Sciatic nerve (tissue), 2 donors: ENCODE measurements at places on chromosomes 12 and 14. TPM values are rescaled to one million over a fixed set of nuclear protein-coding genes. Genes with fewer than 3 reads are reported as not detected.

DNA sequence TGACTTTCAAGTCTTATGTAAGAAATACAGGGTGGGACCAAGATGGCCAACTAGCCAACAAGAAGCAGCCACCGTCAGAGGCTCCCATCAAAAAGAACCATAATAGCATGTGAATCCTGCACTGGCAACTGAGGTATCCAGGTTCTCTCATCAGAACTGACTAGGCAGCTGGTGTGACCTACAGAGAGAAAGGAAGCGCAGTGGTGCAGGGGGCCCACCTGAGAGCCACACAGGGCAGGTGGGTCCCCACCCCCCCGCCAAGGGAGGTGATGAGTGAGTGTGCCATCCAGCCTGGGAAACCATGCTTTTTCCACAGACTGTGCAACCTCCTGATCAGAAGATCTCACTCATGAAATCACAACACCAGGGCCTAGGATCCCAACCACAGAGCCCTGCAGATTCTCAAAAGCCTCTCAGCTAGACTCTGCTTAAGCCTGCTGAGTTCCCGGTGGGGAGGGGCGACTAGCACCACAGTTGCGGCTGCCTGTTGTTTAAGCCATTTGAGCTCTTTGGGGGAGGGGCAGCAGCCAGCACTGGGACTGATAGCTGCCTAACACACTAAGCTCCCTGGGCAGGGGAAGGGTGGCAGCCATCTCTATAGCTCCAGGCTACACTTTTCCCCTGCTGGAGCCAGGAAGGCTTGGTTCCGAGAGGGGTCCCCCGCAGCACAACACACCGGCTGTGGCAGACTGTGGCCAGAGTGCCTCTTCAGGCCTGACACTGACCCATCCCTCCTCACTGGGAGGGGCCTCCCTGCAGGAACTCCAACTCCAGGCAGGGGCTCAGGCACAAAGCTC lies 75.3 kb downstream of the GARIN6 start:
- DNase-seq = no peak

GRCh38 chr12:94266796-94267536 lies 118.6 kb downstream of the PLXNC1 start:
- DNase-seq = no peak

DNA sequence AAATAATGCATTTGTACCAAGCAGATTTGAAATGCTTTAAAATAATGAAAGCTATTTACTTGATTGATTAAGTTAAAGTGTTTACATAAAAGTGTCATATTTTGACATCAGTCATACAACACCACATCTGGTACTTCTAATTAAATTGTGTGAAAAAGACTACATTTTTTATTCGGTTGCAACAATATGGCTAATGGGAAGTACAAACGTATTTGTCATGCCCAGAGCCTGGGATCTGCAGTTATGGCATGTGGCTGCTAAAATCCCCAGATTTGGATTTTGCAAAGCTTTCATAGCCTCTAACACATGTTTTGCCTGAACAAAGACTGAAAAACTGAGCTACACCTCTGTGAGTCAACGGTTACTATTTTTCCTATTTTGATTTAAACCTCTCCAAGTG lies 66.6 kb downstream of the LLPH start:
- DNase-seq = no peak

DNA sequence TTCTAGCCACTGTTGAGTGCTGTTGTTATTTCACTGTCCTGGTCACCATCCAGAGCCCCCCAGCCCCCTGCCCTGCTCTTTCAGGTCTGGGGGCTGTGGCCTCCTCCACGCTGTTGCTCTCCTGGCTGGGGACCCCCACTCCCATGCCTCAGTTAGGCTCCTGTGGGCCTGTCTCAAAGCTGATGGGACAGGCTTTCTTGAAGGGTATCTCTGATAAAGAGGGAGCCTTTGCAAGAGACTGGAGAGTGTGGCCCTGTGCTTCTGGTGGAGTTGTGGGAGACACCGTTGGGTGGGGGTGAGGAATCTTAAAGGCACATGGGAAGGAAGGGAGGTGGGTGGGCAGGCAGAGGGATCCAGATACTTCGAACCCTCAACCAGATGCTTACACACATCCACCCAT lies 12.2 kb upstream of the KRT86 start:
- DNase-seq = no peak

DNA sequence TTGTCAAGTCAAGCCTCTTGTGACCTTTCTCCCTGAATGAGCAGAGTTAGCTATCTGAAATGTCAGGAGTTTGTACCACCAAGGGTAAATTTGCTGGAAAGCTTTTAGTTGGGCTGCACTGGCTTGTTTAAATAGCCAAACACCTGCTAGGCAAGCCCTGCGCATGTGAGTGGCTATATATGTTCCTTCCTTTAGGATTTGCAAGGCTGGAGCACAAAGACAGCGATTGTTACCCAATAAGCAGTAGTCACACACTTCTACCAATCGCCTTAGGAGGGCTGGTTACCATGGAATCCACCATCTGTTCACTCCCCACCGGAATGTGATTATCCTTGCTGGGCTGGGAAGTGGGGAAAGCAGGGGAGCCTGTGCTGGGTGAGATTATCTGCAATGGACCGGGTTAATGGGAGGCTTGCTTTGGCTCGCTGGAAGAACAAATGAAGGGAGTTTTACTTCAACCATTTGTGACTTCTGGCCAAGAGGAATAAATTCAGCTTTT lies 102.5 kb downstream of the FGD4 start:
- no peak for DNase-seq

- no peak for DNase-seq
Observed at GRCh38 chr12:32261638-32262037, 137.7 kb upstream of the FGD4 start.

DNA sequence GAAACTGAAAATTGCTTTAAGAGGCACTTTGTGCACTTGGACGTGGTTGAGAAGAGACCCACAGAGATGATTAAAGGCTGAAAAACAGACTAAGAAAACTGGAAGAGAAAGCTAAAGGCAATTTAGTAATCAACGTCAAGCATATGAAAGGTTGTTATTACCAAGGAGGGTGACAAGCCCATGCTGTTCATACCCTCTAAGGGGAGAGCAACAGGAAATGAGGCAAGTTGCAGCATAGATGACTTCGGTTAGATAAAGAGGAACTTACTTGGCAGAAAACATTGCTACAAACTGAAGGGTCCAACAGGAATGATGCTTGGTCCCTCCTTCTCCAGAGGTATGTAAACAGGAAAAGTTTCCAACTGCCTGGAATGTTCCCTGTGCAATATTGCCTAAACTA lies 107.8 kb downstream of the DUSP6 start:
- no peak for DNase-seq

GRCh38 chr14:25406818-25407217 lies 356.9 kb upstream of the STXBP6 start:
- DNase-seq = no peak

GRCh38 chr14:64474041-64474440 lies 8.7 kb downstream of the AKAP5 start:
- DNase-seq = no peak

DNA sequence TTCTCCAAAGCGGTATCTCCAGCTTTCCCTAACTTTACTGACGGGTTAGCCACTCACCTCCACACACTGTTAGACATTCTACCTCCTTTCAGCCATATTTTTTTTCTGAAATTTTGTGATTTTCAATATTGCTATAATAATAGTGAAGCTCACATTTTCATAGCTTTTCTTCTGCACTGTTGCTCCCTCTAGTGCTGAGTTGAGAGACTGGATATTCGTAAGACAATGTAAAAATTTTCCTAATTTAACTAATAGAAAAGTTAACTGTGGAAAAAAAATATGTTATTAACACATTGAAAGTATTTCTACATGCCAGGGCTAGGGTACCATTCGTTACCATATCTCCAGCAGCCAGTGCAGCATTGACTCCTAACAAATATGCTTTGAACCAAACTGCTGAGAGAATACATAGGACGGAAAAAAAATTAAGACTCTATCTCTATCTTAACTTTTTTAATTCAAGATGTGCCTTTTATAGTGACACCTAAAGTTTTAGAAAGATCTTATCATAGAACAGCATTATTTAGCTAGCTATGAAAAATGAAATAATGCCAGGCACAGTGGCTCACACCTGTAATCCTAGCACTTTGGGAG lies 48.7 kb upstream of the ABCC9 start:
- DNase-seq = no peak

- no peak for DNase-seq
Observed at GRCh38 chr14:83556065-83556464, 1973.9 kb upstream of the FLRT2 start.

GRCh38 chr12:74412606-74413230 lies 124.9 kb upstream of the ATXN7L3B start:
- no peak for DNase-seq

DNA sequence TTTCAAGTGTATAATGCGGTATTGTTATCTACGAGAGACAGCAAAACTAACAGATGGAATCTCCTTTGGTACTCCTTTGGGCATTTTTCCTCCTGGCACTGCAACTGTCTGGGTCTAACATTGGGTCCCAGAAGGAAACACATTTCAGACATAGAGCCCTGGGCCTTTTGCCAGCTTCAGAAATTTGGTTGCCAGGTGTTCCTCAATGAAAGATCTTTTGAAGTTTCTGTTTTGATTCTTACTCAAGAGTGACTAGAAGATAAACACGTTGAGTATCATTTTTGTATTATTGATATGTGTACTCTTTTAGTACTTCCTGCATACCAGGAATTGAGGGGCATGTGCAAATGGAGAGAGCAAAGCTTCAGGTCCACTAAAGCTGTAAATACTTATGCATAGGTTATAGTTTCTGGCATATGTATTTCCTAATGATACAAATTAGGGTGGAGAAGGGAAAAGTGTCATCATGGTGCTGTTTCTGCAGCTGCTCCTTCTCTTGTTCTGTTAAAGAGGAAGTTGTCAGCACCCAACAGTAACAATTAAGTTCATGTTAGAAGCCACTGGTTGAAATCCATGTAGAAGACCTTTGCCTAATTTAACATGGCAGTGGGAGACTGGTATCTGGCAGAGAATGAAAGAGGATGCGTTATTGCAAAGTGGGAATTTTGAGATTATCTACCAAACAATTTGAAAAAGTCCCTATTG lies 53.5 kb downstream of the SLC38A6 start:
- DNase-seq = no peak

- DNase-seq = no peak
Observed at GRCh38 chr12:42130672-42131402, 13.8 kb downstream of the GXYLT1 start.

DNA sequence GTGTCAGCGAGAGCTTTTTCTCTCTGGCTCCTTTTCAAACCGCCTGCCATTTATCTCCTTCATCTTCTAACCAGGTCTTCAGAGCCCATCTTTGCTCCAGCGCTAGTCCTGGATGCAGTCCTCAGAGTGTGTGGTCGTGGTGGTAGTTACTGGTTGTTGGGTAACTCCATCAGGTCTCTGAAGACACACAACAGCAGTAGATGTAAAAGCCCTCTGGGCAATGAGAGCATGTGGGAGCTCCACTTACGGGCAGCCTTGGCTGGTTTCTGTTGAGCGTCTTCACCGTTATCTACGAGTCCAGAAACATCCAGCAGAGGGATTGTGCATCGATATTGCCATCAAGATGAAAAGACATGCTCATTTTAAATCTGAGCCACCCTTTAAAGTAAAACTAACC lies 61.2 kb downstream of the FBXL14 start:
- no peak for DNase-seq

- DNase-seq = no peak
Observed at GRCh38 chr12:12333407-12334366, 16.4 kb downstream of the MANSC1 start.

DNA sequence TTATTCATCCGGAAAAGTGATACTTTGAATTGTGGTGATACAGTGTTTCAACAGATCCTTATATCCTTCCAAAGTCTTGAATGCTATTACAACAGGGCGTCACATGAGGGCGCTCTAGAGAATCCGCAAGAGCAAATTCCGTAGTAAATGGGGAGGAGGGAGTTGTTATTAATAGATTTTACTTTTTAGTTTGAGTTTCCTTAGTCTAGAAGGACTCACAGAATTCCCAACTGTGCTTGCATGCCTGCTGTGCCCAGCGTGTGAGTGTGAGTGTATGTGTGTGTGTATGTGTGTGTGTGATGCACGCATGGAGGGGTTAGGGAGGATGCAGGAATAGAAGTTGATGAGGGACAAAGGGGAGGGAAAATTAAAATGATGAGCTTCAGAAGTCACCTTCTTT lies 375.3 kb downstream of the C12orf75 start:
- peak; percentile 73 for DNase-seq

DNA sequence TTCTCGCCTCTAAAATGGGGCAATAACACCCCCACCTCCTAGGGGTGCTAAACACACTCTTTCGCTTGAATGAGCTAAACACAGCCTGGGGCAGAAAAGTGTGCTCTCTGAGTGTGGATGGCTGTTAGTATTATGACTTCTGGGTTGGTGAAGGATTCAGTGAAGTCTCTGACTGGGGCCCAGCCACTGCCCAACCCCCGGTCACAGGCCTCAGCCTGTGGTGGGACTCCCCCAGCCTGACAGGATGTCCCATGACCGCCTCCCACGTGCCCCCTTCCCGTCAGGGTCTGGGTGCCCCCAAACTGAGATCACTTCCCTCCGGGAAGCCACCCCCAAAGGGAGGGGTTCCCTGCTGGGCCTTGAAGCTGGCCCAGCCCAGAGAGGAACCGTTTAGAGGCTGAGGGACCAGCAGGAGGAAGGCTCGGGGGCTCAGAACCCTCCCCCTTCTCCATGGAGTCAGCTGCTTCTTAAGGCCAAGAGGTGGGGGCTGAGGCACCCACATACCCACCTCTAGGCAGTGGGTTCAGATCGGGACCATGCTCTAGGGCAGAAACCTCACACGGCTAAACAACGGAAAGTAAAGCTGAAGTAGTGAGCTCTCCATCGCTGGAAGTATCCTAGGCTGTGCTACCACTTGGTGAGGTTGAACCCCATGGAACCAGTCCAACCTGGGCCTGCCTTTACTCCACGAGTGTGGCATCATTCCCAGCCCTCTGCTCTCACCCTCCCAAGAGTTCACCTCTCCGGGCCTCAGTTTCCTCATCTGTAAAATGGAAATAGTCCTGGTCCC lies 13.8 kb downstream of the DTX1 start:
- no peak for DNase-seq

DNA sequence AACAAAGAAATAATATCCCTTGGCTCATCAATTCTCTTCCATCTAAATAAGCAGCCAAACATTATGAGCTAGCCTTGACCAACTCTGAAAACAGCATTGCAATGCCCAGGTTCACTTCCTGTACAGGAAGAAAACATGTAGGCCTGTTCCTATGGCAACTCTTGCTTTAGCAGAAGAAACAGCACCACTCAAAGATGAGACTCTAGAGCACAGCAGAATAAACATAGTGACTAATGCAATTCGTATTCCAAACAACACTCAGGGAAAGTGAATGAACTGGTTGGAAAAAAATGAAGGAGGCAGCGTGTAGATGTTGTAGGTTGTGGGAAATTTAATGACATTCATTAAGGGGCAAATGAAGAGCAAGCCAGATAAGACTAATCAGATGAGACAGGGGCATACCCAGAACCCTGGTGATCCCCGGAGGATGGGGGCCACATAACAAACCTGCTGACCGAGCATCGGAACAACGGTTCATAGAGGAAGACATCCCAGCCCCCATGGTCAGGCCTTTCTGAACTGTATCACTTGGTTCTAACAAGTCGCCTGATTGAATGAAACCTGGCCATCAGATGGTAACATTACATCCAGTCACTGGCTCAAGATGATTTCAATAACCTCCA lies 9.0 kb downstream of the ARHGDIB start:
- DNase-seq = no peak

- no peak for DNase-seq
Observed at GRCh38 chr12:82857911-82858533, 171.3 kb downstream of the TMTC2 start.

The PROX2 gene
- not detected for total RNA-seq

The TMTC1 gene
- total RNA-seq = 164 TPM

The NKX2-8 gene
- total RNA-seq = not detected

The MMP17 gene
- 12.6 TPM for total RNA-seq

The LRRC10 gene
- not detected for total RNA-seq

The MANSC4 gene
- not detected for total RNA-seq

The VRTN gene
- total RNA-seq = not detected

The RNF41 gene
- 40.7 TPM for total RNA-seq

The PGF gene
- total RNA-seq = 12.4 TPM
